ENCODE measurements at places on chromosomes 4 and X.
A peak's percentile ranks its signal among the peaks of the same experiment; 100 is the strongest.

- no peak for DNase-seq
Measured at GRCh38 chr4:43399726-43400125, 507.2 kb downstream of the GRXCR1 start.

DNA sequence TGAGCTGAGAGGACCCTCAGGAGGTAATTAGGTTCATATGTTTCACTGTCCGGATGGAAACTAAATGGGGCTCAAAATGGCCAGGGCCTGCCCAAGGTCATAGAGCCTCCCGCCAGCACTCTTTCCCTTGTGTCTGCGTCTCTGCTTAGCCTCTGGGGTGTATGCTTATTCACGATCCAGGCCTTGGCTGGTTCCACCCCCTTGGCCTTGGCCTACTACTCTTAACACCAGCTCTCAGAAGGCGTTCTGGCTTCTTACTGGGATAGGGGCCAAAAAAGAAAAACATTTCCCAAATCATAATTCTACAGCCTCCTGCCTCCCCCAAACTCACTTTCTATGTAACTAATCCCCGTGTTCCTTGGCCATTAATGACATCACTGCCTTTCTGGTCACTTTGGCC is 68.8 kb downstream of the RTL5 start:
- DNase-seq: no peak

DNA sequence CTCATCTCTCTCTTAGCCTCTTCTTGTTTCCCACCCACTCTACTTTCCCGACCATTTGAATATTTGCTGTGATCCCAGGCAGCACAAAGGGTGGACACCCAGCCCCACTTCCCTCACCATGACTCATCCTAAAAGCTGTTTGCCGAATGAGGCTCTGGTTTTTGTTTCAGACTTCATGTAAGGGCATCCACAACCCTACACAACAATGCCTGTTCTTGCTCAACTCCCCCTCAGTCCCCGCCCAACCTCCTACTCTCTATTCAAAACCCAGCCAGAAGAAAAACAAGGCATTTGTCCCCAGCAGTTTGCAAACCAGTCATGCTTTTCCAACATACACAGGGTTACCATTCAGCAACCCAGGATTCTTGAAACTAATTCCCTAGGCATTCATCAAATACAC is 516.5 kb upstream of the CNKSR2 start:
- DNase-seq: no peak

DNA sequence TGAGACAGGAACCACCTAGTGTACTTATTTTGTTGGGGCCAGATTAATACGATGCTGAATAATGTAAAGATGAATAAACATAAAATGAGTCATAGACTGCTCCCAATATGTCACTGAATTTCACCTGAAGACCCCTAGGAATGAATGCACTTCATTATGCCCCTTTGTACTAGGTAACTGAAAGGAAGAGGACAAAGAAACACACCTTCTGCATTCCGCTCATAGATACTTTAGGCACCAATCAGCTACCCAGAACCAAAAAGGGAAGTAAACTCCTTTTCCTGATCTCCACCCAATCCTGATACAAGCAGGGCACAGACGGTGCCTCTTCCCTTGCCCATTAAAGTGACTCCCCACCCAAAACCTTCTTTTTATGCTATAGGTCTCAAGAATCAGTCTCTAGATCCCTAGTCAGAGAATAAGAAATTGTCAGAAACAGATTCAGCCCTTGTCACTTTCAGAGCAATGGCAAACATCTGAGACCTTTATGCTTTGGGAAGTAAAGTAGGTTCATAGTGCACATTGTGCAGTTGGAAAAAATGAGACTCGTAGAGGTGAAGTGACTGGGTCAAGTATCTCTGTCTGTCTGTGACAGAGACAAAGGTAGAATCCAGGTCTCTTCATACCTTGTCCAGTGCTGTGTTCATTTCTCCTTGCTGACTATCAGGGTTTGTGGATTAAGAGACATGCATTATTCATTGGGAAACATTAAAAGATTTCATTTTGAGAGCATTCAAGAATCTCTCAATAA is 2.3 kb downstream of the GPR174 start:
- DNase-seq: no peak

DNA sequence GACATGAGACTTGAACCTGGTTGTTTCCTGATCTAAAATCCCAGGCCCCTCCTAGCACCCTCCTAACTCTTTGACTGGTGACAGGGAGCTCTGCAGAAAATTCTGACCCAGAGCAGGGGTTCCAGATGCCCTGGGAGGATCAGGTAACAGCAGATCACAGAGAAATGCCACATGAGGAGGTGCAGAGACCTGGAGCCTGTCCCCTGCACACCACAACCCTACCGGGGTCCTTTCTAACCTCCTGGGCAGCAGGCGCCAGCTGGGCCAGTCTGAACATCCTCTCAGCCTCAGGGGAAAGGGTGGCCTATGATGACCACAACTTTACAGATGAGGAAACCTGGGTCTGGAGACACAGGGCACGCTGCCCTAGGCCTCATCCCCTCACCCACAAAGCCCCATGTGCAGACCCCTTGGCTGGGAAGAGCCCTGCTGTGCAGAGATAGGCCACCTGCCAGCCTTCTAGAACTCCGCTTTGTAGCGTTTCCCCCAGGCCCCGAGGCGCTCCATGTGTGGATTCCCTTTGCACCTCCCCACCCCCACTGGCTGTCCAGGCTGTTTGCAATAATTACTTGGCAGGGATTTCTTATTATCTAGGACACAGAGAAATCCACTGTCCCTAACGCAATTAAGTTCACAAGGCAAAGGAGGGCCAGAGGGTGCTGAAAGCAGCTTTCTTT is 36.5 kb downstream of the WDR1 start:
- no peak for DNase-seq

- DNase-seq: no peak
Measured at GRCh38 chrX:49209434-49210251, 9.7 kb upstream of the SYP start.

GRCh38 chr4:77093401-77093800 is 17.6 kb upstream of the CCNI start:
- DNase-seq: no peak

GRCh38 chrX:10254739-10255138 is 98.0 kb downstream of the CLCN4 start:
- no peak for DNase-seq

DNA sequence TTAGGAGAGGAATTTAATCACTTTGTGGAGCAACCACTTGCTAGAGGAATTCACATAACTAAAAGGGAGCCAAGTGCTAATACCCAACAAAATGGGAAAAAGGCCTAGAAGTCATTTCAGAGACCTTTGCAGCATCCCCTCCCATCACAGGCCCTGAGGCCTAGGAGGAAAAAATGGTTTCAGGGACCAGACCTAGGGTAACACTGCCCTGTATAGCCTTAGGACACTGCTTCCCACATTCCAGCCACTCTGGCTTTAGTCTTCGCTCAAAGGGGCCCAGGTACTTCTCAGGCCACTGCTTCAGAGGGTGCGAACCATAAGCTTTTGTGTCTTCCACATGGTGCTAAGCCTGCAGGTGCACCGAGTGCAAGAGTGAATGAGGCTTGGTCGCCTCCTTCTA is 19.1 kb downstream of the SPANXN2 start:
- DNase-seq: no peak

- DNase-seq: peak; percentile 19
Measured at GRCh38 chrX:76427560-76428242, at the start of gene MAGEE1. Gene MAGEE1 (plus strand): TSS chrX:76427710. CDS start chrX:76427931, 221 bp downstream.

DNA sequence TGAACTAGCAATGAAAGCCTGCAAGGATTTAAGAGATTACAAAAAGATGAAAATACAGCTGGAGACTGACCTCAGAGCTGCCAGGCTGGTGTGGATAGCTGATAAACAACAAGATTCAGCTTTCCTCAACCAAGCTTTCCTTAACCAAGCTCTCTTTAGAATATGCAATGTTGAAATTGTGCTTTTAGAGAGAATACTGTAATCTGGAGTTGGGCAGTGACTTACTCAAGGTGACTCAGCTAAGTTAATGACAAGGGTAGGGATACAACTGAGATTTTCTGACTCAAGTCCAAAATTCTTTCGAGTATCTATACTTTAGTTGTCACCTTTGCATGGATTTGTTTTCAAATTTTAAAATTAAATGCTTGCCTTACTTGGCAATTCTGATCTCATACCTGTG is 98.0 kb downstream of the AMMECR1 start:
- DNase-seq: no peak

DNA sequence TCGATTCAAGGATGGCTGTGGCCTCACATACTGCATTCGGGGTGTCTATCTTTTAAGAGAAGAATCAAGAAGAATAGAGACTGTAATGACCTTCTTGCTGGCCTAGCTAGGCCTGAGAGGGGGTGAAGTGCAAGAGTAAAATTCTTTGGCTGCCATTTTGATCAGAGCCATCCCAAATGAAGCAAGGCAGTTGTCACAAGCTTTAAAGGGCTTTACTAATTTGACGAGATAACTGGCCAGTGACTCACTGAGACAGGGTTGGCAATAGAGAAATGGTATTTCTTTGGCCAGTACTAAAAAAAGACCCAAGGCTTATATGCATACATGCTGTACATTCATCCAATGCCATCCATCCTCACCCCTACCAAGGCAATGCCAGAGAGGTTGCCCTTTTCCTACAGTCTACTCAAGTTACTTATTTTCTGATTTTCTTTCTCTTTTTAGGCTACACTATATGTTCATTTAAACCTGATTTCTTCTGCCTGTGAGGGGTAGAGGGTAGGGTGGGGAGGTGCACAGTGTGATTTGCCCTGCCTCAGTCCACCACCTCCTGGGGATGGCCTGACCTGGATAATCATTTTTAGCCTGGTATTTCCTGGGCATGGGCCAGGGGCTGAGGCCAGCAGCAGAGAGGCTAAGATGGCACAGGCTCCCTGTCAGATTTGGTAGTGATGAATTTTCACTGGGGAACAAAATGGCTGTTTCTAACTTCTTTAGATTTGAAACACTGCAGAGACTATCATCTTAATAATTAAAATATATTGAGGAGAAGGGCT is 32.2 kb downstream of the ATG4A start:
- no peak for DNase-seq

- DNase-seq: no peak
Measured at GRCh38 chr4:20641976-20642375, 58.3 kb upstream of the PACRGL start.

GRCh38 chrX:53768451-53768850 is 81.9 kb upstream of the HUWE1 start:
- no peak for DNase-seq

DNA sequence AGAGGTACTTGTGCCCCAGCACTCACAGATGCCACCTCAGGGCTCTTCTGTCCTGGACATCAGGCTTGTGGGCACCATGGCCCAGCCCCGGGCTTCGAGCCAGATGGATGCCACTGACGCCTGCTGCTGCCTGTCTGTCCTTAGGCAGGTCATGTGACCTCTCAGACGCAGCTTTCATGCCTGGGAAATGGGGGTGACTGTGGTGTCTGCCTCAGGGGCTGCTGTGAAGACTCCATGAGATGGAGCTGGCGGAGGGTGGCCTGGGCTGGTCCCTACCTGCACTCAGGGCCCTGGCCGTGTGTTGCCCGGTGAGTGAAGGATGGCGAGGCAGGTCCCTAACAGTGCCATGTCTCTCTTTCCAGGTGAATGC is 6.5 kb downstream of the CPZ start:
- no peak for DNase-seq

GRCh38 chr4:75722417-75722816 is 2.0 kb upstream of the USO1 start:
- DNase-seq: no peak
